ENCODE measurements at places on chromosomes 6 and 20. TPM values are rescaled to one million over a fixed set of nuclear protein-coding genes. Genes with fewer than 3 reads are reported as not detected.

FRK gene
- under 0.01 TPM for total RNA-seq

ZNF334 gene
- total RNA-seq, result 1.2 TPM

ATAT1 gene
- total RNA-seq, result 3.1 TPM

KIF25 gene
- total RNA-seq, result not detected

FKBP1C gene
- total RNA-seq, result 1.6 TPM

ADISSP gene
- total RNA-seq, result 20.8 TPM

SAMD3 gene
- total RNA-seq, result not detected

STX11 gene
- total RNA-seq, result 5.7 TPM

PPT2 gene
- total RNA-seq, result 52.3 TPM

SPATA25 gene
- total RNA-seq, result 0.75 TPM

MMP24 gene
- 0.63 TPM for total RNA-seq

KCNK16 gene
- not detected for total RNA-seq

TNF gene
- not detected for total RNA-seq

MYLK4 gene
- 0.38 TPM for total RNA-seq

HAO1 gene
- not detected for total RNA-seq

CTNNBL1 gene
- 50.4 TPM for total RNA-seq

NRN1 gene
- 23.5 TPM for total RNA-seq

DLGAP4 gene
- 19.8 TPM for total RNA-seq

LAMP5 gene
- not detected for total RNA-seq

ID4 gene
- total RNA-seq, result 3.7 TPM

ELOVL4 gene
- 0.94 TPM for total RNA-seq

CYP39A1 gene
- total RNA-seq, result 0.09 TPM

ADGRF5 gene
- total RNA-seq, result 6.2 TPM

SAMD10 gene
- 2.2 TPM for total RNA-seq

TOX2 gene
- total RNA-seq, result 2.4 TPM

PTCHD4 gene
- total RNA-seq, result 8.4 TPM

CEBPB gene
- total RNA-seq, result 12.9 TPM

SYNCRIP gene
- total RNA-seq, result 68.6 TPM

PDYN gene
- not detected for total RNA-seq

GINS1 gene
- total RNA-seq, result 5.4 TPM

FITM2 gene
- total RNA-seq, result 5.3 TPM

SNTA1 gene
- 6.2 TPM for total RNA-seq
